ENCODE measurements at places on chromosomes 5 and 9.

DNA sequence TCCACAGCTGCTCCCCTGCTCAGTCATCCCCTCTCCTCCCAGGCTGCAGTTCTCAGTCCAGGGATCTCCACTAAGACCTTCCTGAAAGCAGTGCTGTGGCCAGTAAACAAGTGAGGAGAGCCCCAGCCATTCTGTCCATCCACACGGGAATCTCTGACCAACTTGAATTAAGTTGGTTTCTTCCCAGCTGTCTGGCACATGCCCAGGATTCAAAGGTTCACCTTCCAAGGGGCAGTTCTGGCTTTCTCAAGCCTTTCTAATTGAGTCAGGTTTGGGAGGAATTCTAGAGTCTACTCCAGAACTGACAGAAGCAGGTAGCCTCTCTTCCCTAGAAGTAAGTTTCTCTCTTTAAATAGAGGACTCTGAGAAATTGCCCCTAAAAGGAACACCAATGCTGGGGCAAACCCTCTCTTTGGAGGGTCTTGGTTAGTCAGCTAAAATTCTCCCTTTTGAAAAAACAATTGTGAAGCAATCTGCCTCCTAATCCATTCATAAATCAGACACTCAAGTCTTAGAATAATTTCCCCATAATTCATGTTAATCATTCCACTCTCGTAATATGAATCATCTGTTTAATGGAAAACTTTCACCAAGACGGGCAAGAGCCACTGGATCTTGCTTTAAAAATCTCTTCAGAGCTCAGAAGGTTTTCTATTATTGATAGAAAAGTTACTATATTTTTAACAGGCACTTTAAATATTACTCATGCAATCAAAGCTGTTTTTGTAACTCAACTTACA lies 133.8 kb downstream of the SPOCK1 start:
- no peaks in the 10 kb centered on the region for H3K27me3 ChIP-seq
- DNase-seq = no peak
- no peak overlapping the region for H3K4me3 ChIP-seq
- no peaks in the 10 kb centered on the region for H3K4me1 ChIP-seq

- no peaks in the 10 kb centered on the region for H3K4me1 ChIP-seq
- H3K27me3 ChIP-seq = no peaks in the 10 kb centered on the region
- no peak overlapping the region for H3K27ac ChIP-seq
- no peaks in the 10 kb centered on the region for H3K36me3 ChIP-seq
- H3K4me3 ChIP-seq = no peak overlapping the region
These were observed 41.8 kb downstream of the CAMSAP1 start for GRCh38 chr9:135865531-135865930.

DNA sequence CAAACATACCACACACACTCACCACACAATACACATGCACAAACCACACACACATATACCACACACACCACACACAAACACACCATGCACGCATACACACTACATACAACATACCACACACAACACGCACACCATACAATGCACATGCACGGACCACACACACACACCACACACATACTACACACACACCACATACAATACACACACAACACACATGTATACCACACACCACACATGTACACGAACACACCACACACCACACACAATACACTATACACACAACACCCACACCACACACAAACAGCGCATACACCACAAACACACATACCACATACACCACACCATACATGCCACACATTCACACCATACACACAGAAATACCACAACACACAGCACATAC lies 480.3 kb downstream of the DIRAS2 start:
- H3K27ac ChIP-seq = no peak overlapping the region
- DNase-seq = no peak
- H3K27me3 ChIP-seq = no peaks in the 10 kb centered on the region
- H3K36me3 ChIP-seq = no peaks in the 10 kb centered on the region

GRCh38 chr9:72649127-72649442 lies 127.7 kb downstream of the TMC1 start:
- no peak overlapping the region for H3K4me3 ChIP-seq
- no peak overlapping the region for H3K27ac ChIP-seq
- H3K4me1 ChIP-seq = no peaks in the 10 kb centered on the region
- H3K36me3 ChIP-seq = no peaks in the 10 kb centered on the region
- no peak for DNase-seq

DNA sequence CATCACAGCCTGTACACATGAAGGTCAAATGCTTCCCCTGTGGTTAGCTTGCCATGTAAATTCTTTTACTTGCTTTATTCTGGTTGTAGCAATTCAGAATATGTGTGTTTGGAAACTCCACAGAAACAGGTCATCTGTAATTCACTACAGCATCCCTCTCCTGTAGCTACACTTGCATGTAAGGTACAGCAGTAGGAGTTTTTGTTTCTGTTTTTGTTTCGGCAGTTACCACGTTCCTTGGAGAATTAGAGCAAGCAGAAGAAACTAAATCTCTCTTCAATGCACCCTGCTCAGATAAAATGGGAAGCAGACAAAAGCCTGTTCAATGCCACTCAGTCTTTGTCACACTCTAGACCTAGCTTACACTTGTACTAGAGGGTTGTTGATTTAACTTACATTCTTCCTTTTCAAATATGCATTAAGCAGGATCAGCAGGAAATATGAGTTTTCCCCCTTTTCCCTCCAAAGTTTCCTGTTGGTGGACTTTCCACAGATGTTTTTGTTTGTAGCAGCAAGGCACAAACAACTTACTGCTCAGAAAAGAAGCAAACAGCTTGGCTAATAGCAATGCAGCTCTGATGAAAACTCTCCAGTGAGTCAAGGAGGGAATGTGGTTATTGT lies 80.9 kb downstream of the YIPF5 start:
- no peaks in the 10 kb centered on the region for H3K4me1 ChIP-seq
- H3K4me3 ChIP-seq = no peak overlapping the region
- H3K36me3 ChIP-seq = no peaks in the 10 kb centered on the region
- no peak for DNase-seq
- H3K27me3 ChIP-seq = no peaks in the 10 kb centered on the region

GRCh38 chr9:133729617-133730281 lies 8.4 kb downstream of the SARDH start:
- H3K36me3 ChIP-seq = no peaks in the 10 kb centered on the region
- H3K27ac ChIP-seq = no peak overlapping the region
- H3K4me3 ChIP-seq = no peak overlapping the region

DNA sequence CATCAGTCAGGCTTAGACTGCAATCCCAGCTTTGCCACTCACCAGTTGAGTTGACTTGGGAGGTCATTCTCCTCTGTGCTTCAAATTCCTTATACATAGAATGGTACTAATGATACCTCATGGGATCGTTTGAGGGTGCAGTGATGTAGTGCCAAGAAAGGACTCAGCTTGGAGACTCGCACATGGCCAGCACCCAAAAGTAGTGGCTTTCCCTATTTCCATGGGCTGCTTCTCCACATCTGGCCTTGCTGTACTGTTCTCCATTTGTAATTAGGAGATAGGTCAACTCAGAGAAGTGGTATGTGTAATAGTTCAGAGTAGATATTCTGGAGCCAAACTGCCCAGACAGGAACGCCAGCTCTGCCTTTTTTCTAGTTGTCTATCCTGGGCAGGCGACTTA lies 5.5 kb downstream of the CCL19 start:
- no peak overlapping the region for H3K4me3 ChIP-seq
- no peaks in the 10 kb centered on the region for H3K36me3 ChIP-seq
- no peak overlapping the region for H3K27ac ChIP-seq
- DNase-seq = no peak
- H3K4me1 ChIP-seq = no peaks in the 10 kb centered on the region
- no peaks in the 10 kb centered on the region for H3K27me3 ChIP-seq

DNA sequence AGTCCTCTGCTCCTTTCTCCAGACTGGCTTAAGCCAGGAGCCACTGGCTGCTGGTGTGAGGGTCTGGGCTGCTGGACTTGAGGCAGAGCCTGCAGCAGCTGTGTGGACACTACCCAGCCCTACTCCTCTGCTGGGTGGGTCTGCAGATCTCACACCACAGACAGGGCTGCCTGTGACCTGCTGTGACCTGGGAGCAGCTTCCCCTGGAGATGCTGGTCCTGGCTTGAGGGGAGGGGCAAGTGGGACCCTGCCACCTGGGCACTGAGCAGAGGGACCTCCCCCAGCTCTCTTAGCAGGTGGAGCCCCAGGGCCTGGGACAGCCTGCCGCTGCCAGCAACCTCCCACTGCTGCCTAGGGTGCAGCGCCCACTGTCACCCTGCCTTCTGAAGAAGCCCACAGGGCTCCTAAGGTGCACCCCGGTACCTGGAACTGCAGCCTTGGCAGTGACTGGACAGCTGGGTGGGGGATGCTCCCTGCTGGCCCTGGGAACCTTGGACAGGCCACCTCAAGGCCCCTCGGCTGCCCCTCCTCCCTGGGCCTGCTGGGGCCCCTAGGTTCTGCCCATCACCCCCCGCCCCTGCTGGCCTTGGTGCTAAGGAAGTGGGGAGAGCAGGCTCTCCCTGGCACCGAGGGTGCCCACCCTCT lies 9.1 kb downstream of the CACFD1 start:
- H3K36me3 ChIP-seq = peaks cover 19% of the 10 kb centered on the region
- H3K4me1 ChIP-seq = no peaks in the 10 kb centered on the region
- no peaks in the 10 kb centered on the region for H3K27me3 ChIP-seq

DNA sequence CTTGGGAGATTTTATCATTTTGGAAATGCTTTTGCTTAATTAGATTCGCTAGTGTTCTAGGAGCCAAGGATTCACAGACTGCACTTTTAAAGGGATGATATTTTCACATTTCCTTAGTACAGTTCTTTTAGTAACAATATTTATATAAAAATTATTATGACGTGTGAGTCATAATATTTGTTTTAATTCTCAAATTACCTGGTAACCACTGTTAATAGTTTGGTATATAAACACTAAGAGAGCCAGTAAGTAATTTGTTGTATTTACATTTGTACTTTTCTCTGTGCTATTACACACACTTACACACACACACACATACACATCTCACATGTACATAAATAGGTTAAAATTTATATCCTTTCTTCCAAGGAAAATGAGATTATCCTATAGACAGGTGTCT lies 58.8 kb upstream of the RAD23B start:
- no peaks in the 10 kb centered on the region for H3K36me3 ChIP-seq
- no peak overlapping the region for H3K4me3 ChIP-seq
- no peak for DNase-seq
- H3K27me3 ChIP-seq = no peaks in the 10 kb centered on the region

- no peaks in the 10 kb centered on the region for H3K27me3 ChIP-seq
- no peak for DNase-seq
- peak overlapping the region; percentile 96 for H3K27ac ChIP-seq
- H3K4me1 ChIP-seq = peaks cover 22% of the 10 kb centered on the region
- no peaks in the 10 kb centered on the region for H3K36me3 ChIP-seq
These were observed 1.2 kb upstream of the GCNT4 start for GRCh38 chr5:75053304-75054133.

- no peaks in the 10 kb centered on the region for H3K27me3 ChIP-seq
- no peak overlapping the region for H3K4me3 ChIP-seq
- DNase-seq = peak; percentile 52
- H3K27ac ChIP-seq = no peak overlapping the region
- H3K4me1 ChIP-seq = peaks cover 5% of the 10 kb centered on the region
These were observed 8.6 kb upstream of the ANKRD33B start for GRCh38 chr5:10555277-10555684.

DNA sequence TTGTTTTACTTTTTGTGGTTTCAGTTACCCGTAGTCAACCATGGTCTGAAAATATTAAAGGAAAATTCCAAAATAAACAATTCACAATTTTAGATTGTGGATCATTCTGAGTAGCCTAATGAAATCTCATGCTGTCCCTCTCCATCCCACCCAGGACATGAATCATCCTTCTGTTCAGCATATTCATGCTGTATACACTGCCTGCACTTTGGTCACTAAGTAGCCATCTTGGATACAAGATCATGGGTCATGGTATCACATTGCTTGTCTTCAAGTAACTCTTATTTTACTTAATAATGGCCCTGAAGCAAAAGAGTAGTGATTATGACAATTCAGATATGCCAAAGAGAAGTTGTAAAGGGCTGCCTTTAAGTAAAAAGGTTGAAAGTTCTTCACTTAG lies 536.5 kb upstream of the ACO1 start:
- H3K27ac ChIP-seq = no peak overlapping the region
- H3K4me3 ChIP-seq = no peak overlapping the region
- no peaks in the 10 kb centered on the region for H3K4me1 ChIP-seq
- no peak for DNase-seq
- H3K36me3 ChIP-seq = no peaks in the 10 kb centered on the region

- no peak overlapping the region for H3K27ac ChIP-seq
- H3K36me3 ChIP-seq = no peaks in the 10 kb centered on the region
- no peaks in the 10 kb centered on the region for H3K27me3 ChIP-seq
- DNase-seq = no peak
- H3K4me1 ChIP-seq = no peaks in the 10 kb centered on the region
- no peak overlapping the region for H3K4me3 ChIP-seq
These were observed 171.5 kb downstream of the SSBP2 start for GRCh38 chr5:81579262-81579924.

GRCh38 chr5:111641533-111642233 lies 115.3 kb downstream of the NREP start:
- H3K4me1 ChIP-seq = no peaks in the 10 kb centered on the region

DNA sequence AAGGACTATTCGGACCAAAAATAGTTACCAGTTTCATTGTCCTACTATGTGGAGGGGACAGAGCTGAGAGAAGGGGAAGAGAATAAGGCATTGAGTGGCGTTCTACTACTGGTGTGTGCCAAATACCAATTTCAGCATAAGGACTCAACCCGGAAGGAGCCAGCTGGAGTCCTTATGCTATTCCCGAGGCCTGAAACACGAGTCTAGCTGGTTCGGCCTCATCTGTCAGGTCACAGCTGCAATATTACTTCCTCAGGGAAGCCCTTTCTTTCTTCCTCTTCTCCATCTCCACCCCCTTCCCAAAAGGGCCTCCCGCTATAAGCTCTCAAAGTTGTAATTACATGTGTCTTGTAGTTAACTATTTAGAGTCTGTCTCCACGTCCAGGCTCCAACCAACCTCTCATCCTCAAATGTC lies 20.5 kb upstream of the FER start:
- DNase-seq = peak; percentile 70
- H3K4me1 ChIP-seq = no peaks in the 10 kb centered on the region
- H3K27me3 ChIP-seq = no peaks in the 10 kb centered on the region
- H3K36me3 ChIP-seq = no peaks in the 10 kb centered on the region
- peak overlapping the region; percentile 87 for H3K27ac ChIP-seq

DNA sequence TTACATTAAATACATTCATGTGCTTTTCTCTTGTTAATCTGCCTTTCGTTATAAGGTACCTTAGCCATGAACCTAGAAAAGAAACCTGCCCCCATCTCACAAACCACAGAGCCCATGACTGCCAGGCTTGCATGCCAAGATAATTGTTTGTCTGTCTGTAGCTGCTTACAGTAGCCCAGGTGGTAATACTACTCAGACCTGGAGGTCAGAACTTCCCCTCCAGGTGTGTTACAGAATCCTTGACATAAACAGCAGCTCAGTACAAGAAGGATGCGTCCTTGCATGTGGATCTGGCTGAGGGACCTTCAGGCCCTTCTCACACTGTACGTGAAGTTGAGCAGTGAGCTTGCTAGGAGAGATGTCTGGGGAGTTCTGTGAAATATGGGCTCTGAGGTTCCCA lies 291.4 kb downstream of the CSNK1G3 start:
- no peaks in the 10 kb centered on the region for H3K4me1 ChIP-seq
- no peak for DNase-seq
- no peaks in the 10 kb centered on the region for H3K27me3 ChIP-seq
- no peak overlapping the region for H3K4me3 ChIP-seq
- no peak overlapping the region for H3K27ac ChIP-seq

All from ascending aorta (tissue), 2 donors.